IMR-90 (cell line): ENCODE measurements at places on chromosomes 3 and 15. TPM values are rescaled to one million over a fixed set of nuclear protein-coding genes. Genes with fewer than 3 reads are reported as not detected.
A peak's percentile ranks its signal among the peaks of the same experiment; 100 is the strongest.

GRCh38 chr3:53668872-53669271, 174.5 kb downstream of the CACNA1D start:
- no peak for DNase-seq

DNA sequence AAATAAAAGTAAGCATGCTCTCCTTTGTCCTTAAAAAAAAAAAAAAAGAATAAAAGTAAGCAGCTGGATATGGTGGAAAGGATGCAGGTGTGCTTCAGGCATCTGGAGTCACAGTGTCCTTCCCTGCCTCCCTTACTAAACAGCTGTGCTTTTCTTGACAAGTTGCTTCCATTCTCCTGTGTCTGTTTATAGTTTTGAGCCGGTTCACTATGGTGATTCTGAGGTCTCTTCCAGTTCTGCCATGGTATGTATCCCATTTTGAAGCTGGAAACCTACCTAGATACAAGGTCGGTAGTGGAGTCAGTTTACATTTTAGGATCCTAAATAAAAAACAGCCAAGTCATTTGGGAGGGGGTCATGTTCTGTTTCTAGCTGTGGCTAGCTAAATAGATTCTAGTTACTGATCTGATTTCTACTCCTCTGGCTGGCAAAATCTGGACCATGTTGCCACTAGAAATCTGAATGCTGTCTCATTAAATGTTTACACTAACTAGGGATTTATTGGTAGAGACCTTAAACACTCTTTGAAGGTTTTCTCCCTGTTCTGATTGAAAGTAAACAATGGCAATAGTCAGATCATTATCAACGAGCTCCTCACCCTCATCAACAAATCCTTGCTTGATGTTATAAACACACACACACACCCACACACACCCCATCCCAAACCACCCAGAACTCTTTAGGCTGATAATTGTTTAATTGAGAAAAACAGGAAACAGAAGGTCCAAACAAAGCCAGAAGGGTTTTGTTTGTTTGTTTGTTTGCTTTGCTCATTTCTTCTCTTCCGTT, 7.9 kb downstream of the TNFSF10 start:
- DNase-seq: peak; percentile 51

GRCh38 chr3:54572197-54572895, 355.5 kb downstream of the LRTM1 start:
- no peak for DNase-seq

- DNase-seq: peak; percentile 65
Observed at GRCh38 chr15:52677593-52678467, 1.4 kb downstream of the ATOSA start.

- no peak for DNase-seq
Observed at GRCh38 chr3:56123487-56123886, 344.8 kb downstream of the ERC2 start.

DNA sequence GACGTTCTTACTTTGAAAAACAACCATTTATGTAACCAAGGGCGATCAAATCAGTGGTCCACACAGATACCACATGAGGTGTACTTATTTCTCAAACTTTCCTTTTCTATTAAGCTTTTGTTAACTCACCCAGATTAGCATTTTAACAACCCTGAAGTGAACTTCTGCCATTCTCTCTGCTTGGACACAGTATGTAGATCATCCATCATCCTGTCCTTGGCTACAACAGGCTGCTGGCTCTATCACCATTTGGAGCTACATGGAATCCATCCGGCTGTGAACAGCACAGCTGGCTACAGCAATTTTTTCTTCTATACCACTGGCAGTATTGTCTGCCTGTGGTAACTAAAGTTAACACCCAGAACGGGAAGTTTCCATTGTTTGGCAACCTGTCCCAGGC, 4.4 kb downstream of the SEMA6D start:
- DNase-seq: no peak

ZSCAN29 gene
- total RNA-seq: 8.6 and 9.4 TPM in 2 replicates
